Effector memory CD8-positive, alpha-beta T cell (primary cell): ENCODE measurements at places on chromosomes 12 and 14.

DNA sequence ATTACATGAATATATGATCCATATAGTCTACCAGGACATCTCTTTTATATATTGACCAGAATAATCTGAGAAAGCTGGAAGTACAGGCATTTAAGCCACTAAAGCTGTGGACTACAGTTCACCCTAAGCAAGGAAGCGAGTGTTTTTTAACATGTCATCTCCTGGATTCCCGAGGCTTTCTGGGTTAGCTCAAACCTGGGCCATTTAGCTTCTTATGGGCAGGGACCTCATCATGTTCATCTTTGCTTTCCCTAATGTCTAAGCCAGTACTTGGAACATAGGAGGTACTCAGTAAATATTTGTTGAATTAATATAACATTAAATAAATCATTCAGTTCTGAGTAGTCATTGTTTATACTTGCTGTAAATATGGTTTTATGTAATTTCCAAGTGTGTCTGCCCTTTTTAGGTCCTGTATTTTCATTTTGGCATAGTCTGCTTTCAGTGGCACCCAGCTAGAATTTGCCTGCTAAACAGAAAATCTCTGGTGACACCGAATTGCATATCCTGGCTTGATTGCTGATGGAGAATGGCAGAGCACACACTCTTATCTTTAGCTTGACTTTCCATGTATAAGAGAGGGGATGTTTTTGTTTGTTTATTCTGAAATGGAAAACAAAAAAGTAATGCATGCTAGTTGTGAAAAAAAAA, 344.5 kb downstream of the ZFP36L1 start:
- no peak for DNase-seq

- DNase-seq: no peak
Observed at GRCh38 chr14:90639641-90640040, 176.6 kb downstream of the TTC7B start.

GRCh38 chr14:35296545-35296944, 4.4 kb downstream of the PSMA6 start:
- DNase-seq: no peak

DNA sequence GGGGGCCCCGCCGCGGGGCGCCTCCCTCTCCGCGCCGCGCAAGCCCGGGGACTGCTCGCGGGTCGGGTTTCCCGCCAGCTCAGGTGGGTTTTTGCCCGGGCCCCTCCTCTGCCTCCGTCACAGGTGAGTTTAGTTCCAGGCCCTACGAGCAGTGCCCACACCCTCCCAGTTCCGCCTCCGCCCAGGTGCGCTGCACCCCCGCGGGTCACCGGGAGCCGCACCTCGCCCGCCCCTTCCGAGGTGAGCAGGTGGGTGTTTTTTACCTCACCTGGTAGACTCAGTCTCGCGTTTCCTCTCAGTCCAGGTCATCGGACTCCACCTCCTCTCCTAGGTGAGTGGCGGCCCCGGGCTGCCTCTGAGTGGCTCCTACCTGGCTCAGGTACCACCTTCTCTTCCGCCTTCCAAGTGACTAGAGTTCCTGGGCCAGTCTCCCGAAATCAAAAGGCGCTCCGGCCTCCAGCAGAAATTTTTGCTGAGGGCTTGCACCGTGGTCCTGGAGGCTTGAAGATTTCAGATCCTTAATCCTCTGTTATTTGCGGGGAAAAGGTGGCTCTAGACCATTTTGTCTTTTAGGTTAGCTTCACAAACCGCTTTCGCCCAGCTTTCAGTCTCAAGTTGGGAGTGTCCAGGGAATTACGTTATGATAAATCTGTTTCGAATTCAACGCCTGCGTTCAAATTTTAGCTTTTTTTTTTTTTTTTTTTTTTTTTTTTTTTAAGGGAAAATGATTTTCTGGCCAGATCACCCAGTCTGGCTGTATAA, at the start of gene TMEM30B:
TMEM30B (minus strand) TSS at position 153 of the 762 bp plus-strand sequence. CDS start 191 bp downstream, outside the sequence.
- DNase-seq: peak; percentile 24

DNA sequence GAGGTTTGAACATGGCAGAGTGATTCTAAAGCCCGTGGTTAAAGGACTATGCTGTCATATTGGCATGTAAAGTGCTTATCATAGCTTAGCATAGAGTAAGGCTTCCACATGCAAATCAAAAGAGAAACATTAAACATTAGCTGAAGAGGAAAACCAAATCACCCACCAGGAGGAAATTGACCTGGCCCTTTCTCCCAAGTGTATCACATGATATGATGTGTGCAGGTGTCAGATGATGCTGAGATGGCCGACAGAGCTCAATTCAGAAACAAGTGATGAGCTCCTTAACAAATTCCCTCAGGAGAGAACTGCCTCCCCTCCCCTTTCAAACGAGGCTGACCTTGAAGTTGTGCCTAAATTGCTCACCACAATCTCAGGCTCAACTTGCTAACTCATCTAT, 217.1 kb upstream of the BTG1 start:
- DNase-seq: no peak

GRCh38 chr12:77995436-77996167, 164.9 kb downstream of the NAV3 start:
- no peak for DNase-seq

DNA sequence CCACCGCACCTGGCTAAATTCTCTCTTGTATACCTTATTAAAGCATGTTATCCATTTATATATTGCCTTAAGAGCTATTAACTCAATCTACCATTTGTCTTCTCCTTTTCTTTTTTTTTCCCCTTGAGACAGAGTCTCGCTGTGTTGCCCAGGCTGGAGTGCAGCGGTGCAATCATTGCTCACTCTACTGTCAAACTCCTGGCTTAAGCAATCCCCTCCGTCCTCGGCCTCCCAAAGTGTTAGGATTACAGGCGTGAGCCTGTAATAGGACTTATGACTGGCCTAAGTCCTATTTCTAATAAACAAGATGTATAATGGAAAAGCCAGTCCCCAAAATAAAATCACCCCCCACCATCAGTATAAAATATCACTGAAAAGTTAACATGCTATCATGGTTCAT, 14.4 kb downstream of the SNX6 start:
- no peak for DNase-seq
